ENCODE measurements at places on chromosomes 6 and 20.

DNA sequence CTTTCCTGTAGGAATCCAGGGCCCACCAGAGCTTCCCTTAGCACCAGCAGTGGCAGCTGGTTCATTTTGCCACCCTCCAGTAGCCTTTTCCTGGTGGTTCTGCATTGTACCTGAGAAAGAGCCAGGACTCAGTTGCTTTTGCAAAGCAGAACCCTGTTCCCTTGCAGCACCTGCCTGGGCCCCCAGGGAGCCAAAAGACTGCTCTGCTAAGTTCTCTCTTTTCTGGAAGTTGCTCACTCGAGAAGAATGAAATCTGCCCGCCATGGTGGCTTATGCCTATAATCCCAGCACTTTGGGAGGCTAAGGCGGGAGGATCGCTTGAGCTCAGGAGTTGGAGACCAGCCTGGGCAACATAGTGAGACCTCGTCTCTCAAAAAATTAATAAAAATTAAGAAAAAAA, 24.0 kb downstream of the GHRH start:
- DNase-seq, result no peak

DNA sequence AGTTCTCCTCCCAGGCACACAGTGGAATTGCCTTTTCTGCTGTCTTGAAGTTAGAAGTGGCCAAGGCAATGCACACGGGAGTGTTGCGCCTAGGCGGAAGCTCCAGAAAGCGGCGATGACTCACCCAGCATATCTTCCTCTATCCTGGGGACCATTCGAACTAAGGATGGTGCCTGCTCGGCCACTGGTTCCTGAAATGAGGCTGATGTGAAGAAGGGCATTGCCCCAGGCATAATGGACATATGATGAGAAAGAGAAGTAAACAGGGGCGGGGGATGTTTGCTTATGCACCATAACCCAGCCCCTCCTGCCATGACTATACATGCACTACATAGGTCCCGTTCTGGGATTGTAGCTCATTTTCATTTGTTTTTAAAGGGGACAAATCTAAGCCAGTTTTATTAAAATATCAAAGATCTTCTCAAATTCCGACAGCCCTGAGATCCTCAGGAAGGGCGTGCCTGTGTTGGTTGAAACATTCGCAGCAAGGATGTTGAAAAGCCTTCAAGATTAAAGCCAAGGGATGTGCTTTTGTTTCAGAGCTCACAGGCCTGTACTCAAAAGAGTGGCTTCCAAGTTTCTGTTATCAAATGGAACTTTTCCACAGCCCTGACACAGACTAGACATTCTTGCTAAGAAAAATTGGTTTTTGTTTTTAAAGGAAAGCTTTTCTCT, 218.5 kb downstream of the LY86 start:
- no peak for DNase-seq

GRCh38 chr6:15267221-15267620, 21.4 kb downstream of the JARID2 start:
- DNase-seq, result no peak

DNA sequence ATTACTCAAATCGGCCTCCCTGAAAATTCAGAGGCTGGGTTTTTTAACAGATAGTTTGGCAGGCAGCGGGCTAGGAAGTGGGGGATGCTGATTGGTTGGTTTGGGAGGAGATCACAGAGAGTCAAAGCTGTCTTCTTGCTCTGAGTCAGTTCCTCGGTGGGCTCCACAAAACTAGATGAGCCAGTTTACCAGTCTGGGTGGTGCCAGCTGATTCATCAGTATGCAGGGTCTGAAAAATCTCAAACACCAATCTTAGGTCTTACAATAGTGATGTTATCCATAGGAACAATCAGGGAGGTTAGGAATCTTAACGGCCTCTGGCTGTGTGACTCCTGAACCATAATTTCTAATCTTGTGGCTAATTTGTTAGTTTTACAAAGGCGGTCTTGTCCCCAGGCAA, 190.7 kb downstream of the C6orf118 start:
- DNase-seq, result no peak

DNA sequence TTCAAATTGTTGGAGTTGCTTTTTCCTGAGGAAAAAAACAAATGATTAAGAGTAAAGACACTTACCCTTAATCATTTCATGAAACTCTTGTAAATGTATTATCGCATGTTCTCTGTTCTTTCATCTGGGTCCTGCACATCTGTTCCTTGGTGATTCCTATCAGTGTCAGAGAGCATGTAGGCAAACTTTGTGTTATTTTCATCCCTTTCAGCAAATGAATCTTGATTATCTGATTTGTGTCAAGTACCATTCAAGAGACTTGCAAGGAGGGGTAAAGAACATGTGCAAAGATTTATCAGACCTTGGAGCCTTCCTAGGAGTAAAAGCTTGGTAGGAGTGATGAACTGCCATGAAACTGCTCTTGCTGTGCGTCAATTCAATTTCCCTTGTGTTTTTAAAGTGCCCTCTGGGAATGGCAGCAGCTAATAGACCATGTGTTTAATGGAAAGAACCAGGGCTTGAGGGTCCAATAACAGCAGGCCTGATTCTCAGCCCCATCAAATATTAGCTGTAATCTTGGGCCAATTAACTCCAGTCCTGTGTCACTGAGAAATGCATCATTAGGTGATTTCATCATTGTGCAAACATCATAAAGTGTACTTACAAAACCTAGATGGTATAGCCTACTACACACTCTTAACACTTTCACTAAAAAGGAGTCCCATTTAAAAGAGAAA, 118.9 kb upstream of the CEP85L start:
- no peak for DNase-seq

DNA sequence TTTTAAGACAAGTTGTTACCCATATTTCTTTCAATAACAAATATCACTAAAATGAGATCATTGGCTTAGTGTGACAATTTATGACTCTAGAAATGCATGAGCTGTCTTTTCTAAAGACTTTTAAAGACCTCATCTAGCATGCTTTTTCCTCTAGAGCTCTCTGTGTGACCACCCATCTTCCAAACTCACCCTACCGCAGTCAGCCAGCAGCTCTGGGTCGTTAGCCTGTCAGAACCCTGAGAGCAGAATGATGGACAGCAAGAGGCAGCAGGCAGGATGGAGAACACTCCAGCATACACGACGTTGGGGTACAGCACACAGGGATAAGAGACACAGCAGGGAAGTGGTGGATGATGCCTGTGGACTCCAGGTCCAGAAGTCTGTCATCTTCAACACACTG, 45.1 kb upstream of the TBX18 start:
- DNase-seq, result no peak

DNA sequence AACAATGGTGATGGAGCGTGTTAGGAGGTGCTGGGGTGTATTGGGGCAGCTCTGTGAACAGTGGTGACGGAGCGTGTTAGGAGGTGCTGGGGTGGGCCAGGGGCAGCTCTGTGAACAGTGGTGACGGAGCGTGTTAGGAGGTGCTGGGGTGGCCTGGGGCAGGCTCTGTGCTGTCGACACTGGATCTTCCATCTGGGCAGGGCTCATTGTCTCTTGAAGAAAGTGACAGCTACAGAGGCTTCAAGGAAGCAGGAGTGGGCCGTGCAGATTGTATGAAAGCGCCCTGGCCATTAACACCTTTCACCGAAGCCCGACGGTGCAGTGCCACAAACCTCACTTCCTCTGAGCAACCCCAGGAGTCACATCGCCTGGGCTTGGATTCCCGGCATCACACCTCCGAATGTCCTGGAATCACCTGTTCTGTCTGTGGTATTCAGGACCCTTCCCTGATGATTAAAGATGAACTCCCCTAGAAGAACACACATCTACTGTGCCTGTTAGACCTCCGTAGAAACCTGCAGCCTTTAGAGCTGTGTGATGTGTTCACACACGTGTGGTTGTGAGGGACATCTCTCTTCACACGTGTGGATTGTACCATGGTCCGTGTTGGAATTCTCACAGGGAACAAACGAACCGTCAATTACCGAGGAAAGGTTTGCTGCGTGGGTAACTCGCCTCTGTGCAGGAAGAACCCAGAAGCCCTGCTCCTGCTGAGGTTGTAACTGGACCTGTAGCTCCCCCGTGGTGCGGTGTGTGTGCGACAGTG, 377.7 kb downstream of the THBS2 start:
- no peak for DNase-seq

Measured in NCI-H526 (cell line).